ENCODE measurements at places on chromosomes 11 and 22.
A peak's percentile ranks its signal among the peaks of the same experiment; 100 is the strongest.

DNA sequence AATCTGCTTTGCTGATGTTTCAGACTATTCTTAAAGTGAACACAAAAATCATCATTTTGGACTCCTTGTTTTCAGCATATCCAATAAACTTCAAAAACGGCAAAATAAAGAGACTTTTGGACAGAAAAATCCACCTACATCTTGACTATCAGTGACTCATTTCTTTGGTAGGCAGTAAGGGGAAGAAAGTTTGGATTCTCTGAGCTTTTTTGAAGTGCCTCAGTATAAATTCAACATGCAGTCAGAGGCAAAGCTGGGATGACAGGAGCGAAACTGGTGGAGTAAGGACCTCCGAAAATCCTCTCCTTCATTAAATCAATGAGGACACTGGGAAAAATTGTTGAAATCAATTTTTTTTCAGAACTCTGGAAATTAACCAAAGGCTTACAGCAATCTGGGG is 29.7 kb downstream of the EFCAB6 start:
- no peak for DNase-seq

- peak; percentile 52 for DNase-seq
Measured at GRCh38 chr11:110434952-110435779, 5.4 kb downstream of the FDX1 start.

- no peak for DNase-seq
Measured at GRCh38 chr11:118744046-118744445, 46.9 kb downstream of the DDX6 start.

DNA sequence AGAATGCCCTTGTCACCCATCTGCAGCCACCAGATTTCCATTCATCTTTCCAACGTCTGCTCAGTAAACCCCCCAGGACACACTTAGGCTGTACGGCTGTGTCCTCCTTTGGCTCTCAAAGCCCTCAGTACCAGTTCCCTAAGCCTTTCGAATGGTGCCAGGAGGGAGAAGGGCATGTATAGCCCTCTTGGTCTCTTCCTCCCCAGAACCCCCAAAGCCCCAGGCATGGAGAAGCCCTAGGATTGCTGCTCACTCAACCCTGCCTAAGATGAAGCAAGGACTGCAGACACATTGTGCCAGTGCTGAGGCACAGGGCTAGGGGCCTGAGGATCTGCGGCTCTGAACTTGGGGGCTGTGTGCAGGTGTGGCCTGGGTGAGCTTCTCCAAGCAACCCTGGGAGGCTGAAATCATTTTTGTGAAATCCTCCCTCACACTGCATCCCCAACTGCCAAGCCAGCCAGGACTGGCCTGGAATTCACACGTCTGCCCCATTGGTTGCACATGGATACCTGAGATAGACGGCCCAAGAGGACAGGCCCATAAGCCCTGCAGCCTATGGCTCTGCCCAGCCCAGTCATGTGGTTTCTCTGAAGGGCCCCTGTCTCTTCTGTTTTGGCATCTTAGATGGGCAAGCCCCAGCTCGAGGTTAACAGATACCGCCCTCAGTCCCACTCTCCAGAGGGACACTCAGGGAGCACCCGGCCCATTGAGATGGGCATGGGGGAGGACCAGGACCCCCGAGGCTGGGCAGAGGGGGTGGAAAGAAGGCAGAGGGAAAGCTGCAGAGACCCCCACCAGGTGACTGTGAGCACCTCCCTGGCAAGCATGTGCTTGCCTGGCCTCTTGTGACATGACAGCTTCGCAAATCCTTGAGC is 34.0 kb downstream of the KCNQ1OT1 start:
- no peak for DNase-seq

DNA sequence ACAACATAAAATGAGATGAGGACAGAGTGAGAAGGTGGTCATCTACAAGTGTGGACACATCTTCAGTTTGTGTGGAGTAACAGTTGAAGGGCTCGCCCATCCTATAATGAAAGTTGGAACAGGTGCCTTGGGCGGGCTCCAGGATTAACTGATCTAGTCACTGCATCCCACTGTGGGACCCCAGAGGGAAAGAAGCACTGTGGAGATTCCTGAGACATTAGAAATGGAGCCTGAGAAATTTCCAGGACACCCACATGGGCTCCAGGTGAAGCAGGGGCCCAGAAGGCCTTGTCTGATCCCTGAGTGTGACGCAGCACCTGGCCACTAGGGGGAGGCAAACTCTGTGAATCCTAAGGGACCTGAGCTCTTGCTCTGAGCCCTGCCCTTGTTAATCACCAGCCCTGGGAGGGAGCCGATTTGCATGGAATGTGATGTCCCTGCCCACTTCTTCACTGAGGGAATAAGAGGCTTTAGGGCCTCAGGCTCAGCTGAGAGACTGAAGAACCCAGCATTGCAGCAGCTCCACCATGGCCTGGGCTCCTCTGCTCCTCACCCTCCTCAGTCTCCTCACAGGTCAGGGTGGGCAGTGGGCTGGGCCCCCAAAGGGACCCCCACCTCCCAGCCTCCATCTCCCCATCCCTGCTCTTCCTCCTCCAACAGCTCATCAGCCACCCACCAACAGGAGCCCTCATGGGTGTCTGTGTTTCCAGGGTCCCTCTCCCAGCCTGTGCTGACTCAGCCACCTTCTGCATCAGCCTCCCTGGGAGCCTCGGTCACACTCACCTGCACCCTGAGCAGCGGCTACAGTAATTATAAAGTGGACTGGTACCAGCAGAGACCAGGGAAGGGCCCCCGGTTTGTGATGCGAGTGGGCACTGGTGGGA is 98.4 kb downstream of the VPREB1 start:
- peak; percentile 58 for DNase-seq

- DNase-seq = no peak
Measured at GRCh38 chr22:40472579-40472978, 102.2 kb downstream of the SGSM3 start.

DNA sequence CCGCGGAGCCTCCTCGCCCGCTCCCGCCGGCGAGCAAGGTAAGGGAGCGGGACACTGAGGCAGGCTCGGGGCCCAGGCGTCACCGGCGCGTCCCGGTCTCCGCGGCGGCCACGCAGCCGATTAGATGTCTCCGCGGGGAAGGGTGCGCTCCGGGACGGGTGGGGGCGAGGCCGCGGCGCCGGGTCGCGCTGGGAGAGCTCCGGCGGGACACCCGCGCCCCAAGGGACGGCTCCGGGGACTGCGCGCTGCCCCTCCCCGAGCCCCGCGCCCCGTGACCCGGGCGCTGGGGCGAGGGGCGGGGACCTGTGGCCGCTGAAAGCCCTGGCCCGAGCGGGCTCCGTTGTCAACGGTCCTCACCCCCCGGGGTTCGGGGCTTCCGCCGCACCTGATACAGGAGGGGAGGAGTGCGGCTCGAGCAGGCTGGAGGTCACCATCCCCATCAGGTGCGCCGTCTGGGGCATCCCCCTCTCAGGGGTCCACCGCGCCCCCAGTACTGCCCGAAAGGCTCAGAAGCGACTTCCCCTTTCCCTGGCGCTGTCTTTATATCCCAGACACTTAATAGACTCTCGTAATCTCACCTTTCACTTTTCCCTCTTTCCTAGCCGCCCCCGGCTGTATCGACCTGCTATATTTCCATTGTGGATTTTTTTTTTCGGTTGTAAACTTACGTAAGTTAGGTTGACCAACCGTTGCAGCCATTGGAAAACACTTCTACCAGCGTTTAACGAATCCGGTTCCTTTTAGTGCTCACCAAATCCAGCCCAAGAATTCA is 573 bp downstream of the PPFIA1 start:
- peak; percentile 24 for DNase-seq

DNA sequence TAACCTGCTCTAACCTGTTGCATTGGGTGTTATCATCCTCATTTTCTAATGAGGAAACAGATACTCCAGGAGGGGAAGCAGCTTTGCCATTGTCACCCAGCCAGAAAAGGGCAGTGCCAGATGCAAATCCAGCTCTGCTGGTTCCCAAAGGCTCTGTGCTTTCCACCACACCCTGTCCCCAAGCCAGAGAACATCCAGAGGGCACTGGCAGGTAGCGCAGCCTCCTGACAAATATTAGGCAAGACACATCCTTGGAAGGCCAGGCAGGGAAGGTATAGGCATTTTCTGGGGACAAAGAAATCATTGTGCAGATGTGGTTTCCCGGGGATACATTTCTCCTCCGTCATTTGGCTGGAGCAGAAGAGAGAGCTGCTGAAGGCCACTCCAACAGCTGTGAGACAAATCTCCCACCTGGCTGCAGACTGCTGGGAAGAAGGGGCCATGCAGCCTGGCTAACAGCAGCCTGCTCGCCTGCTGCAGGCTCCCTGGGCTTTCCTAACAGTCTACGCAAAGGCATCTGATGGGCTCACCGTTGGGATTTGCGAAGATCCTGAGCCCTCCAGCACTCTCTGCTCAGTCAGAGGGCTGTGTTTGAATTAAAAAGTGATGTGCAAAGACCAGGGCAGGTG is 93.9 kb upstream of the PITPNB start:
- DNase-seq = no peak

- no peak for DNase-seq
Measured at GRCh38 chr11:60710482-60710881, 11.1 kb downstream of the MS4A8 start.

- DNase-seq = no peak
Measured at GRCh38 chr22:28013611-28014010, 94.6 kb upstream of the PITPNB start.

GRCh38 chr11:8288824-8289491 is 25.3 kb upstream of the LMO1 start:
- no peak for DNase-seq

DNA sequence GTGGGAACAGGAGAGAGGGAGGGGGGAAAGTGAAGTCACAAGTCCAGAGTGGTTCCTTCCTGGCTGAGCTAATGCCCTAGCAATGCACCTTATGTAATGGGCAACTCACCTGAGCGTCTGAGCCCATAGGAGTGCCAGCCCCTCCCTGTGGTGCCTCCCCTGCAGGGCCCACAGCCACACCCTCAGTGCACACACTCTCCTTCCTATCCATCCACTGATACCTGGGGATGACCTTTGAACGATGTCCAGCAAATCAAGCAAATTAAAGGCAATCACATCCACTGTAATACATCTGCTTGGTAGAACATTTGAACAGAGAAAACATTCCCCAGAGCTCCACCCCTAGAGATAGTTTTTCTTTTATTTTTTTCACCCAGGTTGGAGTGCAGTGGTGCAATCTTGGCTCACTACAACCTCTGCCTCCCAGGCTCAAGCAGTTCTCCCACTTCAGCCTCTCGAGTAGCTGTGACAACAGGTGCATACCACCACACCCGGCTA is 19.6 kb upstream of the MICAL2 start:
- no peak for DNase-seq

- no peak for DNase-seq
Measured at GRCh38 chr11:69205743-69206612, 50.2 kb downstream of the SMIM38 start.

GRCh38 chr22:17712441-17712840 is 61.8 kb downstream of the BID start:
- DNase-seq = no peak

DNA sequence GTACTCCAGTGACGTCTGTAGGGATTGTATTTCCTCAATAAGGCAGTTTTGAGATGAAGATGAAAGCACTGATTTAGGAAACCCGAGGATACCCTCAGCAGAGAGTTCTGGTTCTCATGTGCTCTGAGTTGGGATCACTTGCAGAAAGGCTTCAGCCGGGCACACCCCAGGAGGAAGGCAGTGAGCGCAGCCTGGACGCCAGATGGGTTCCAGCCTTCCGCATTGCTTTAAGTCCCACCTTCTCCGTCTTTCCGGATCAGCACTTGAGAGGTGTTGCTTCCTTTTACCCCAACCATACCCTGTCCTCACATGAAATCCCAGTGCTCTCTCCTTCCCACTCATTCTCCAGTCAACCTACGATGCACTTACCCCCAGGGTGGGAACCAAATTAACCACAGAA is 239.5 kb upstream of the CADM1 start:
- no peak for DNase-seq

DNA sequence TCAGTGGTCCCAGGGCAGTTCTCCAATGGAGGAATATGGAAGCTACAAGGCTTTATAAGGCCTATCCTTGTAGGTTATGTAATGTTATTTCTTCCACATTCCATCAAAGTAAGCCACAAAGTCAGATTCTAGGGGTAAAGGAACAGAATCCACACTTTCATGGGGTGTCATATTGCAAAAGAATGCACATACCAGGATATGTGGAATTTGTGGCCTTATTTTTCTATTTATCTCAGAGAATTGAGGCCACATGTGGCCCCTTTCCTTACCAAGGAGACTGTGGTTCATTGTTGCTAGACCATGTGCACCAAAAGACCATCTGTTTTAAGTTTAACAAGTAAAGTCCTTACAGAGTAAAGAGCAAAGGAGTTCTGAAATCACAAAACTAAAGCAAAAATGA is 12.9 kb downstream of the LRRC4C start:
- DNase-seq = no peak

GRCh38 chr11:123381817-123382554 is 48.1 kb upstream of the GRAMD1B start:
- peak; percentile 53 for DNase-seq

- peak; percentile 83 for DNase-seq
Measured at GRCh38 chr11:74388678-74389327, 9.4 kb downstream of the PGM2L1 start.

- no peak for DNase-seq
Measured at GRCh38 chr11:6099577-6099976, 7.9 kb upstream of the OR56B4 start.
